ENCODE measurements at places on chromosomes 11 and 22.

DNA sequence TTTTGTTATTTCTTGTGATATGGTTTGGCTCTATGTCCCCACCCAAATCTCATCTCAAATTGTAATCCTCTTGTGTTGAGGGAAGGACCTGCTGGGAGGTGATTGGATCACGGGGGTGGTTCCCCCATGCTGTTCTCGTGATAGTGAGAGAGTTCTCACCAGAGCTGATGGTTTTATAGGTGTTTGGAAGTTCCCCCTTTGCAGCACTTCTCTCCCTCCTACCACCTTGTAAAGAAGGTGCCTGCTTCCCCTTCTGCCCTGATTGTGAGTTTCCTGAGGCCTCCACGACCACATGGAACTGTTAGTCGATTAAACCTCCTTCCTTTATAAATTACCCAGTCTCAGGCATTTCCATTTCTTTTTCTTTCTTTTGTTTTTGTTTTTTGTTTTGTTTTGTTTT lies 24.4 kb upstream of the SIK2 start:
- DNase-seq = peak; percentile 39

DNA sequence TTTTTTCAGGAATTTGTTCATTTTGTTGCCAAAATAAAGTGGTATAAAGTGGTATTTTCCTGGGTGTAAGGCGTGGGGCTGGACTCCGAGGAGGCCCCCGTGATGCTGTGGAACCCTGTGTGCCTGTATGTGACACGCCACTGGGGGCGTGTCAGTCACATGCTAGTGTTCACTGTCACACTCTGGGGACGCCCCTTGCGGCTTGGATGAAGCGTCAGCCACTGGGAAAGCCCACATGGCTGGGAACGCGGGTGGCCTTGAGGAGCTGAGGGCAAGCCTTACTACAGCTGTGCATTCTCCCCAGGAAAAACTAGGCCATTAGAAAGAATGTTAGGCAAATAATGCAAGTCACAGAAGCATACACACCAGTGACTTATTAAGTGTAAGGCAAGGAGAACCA lies 77.0 kb upstream of the SLC25A18 start:
- no peak for DNase-seq

GRCh38 chr11:57482782-57483561 lies 22.6 kb downstream of the RTN4RL2 start:
- DNase-seq = no peak

DNA sequence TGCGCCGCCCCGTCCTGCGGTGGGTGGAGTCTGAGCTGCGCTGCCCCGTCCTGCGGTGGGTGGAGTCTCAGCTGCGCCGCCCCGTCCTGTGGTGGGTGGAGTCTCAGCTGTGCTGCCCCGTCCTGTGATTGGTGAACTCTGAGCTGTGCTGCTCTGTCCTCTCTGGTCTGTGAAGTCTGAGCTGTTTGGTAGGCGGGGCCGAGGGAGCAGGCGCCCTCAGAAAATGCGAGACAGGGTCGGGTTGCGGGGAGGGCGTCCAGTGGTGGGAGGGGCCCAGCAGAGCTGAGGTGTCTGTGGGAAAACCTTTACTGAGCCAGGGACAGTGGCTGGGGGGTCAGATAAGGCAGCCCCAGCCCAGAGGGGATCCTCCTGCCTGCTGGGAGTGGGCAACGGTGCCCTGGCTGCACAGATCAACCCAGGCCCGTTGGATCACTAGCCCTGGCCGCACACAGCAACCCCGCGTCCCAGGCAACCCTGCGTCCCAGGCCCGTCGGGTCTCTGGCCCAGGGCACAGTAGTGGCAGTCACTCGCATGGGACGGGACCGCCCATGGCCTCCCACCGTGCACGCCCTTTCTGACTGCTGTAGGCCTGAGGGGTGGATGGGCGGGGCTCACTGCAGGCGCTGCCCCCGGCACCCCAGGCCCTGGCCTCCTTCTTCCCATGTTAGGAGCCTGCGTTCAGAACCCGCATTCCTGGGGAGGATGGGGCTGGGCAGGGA lies 22.8 kb downstream of the BRSK2 start:
- DNase-seq = no peak

DNA sequence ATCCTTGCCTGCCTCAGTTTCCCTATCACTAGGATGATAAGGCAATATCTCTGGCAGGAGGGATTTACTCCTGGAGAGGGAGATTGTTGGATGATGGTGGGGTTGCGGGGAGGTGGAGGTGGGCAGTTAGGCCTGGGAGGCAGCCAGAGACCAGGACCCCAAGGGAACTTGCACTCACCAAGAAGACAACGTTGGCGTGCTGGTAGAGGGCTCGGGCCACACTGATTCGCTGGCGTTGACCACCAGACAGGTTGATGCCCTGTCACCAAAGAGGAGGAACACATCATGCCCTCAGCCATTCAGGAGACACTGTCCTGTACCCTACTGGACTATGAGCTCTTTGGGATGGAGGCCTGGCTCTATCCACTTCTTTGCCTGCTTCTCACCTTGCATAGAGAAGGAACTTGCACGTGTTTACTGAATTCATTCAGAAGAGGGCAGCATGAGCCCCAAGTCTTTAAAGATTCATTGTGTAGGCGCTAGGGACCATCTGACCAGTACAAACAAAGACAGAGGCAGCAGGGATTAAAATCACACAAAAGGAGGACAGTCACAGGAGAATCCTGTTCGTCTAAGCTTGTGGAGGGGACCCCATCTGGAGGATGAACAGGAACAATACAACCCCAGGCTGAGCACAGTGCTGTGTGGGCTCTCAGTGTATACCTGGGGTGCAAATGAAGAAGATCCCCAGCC lies 24.2 kb upstream of the KCNJ11 start:
- no peak for DNase-seq

DNA sequence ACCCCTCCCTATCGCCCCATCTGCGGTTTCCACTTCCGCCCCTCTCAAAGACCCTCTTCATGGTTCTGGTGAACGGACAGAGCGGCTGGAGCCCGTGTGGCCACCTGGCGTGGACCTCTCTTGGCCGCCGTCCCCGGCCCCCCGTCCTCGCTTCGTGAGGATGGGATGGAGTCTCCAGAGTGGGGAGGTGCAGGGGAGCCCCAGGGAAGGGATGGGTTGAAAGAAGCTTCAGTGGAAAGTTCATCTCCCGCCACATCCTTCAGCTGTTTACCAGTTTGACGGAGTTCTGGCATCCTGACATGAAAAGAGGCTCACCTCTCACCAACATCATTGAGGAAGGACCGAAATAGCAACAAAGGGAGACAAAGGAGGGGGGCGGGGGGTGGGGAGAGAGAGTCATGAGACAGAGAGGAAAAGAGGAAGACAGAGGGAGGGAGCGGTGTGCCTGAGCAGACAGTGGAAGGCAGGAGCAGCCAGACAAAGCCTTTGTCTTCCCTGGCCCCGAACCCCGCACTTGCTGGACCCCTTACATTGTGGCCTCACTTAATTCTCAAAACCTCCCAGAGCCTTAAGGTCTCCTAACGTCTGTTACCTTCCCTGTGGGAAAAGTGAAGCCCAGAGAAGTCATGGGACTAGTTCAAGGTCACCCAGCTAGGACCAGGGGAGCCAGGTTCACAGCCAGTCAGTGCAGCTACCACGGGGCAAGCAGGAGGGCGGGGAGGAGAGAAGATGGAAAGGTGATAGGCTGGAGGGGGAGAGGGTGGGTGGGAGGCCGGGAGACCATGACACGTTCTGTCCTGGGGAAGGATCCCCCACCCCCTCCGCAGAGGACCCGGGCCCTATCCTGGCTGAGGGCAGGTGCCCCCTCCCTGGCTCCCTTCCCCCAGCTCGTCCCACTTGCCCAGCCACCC lies 54.9 kb downstream of the CD6 start:
- peak; percentile 47 for DNase-seq

DNA sequence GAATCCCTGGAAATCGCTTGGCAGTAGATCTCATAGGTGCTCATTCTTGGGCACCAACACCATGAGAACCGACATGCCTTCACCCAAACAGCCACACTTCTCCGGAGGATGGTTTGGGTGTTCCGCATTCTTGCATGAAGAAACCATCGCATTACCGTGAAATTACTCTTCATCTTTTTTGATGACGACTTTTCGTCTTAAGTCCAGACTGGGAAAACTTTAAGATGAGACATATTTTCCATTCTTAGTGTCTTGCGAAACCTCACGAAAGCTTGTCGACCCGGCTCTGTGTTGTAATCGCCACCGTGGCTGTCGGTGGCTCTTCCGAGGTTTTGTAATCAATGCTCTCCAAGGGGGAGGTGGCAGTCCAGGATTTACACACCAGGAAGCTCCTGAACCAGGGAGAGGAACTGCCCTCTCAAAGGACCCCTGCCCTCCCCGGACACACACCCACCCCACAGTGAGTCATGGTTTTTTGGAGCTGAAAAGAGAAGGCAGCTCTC lies 1.7 kb downstream of the TOM1 start:
- no peak for DNase-seq

- DNase-seq = no peak
Measured at GRCh38 chr11:16946477-16947282, 67.5 kb downstream of the PLEKHA7 start.

Measured in GDM1 (cell line).